IgD-negative memory B cell (primary cell): ENCODE measurements at places on chromosomes 6 and 20. TPM values are rescaled to one million over a fixed set of nuclear protein-coding genes. Genes with fewer than 3 reads are reported as not detected.

HLA-F gene
- 393 TPM for polyA plus RNA-seq

PARD6B gene
- 0.70 TPM for polyA plus RNA-seq

QKI gene
- polyA plus RNA-seq, result 9.3 TPM

PRR18 gene
- not detected for polyA plus RNA-seq

CDH4 gene
- not detected for polyA plus RNA-seq
